Mesenteric fat pad (tissue), 1 donor: ENCODE measurements at places on chromosomes 7 and 10. TPM values are rescaled to one million over a fixed set of nuclear protein-coding genes. Genes with fewer than 3 reads are reported as not detected.

DNA sequence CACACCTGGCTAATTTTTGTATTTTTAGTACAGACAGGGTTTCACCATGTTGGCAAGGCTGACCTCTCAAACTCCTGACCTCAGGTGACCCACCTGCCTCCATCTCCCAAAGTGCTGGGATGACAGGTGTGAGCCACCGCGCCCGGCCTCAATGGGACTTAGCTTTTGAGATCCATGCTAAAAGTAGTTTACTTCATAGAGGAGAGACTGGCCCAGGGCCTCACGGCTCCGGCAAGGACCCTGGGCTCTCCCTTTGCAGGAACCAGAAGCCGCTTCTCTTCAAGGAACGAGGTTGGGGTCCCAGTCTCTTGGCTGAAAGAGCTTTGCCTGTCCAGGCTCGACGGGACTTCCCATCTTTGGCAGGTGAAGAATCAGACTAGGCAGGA lies 30.1 kb upstream of the DNAAF5 start:
- peak; percentile 43 for DNase-seq

DNA sequence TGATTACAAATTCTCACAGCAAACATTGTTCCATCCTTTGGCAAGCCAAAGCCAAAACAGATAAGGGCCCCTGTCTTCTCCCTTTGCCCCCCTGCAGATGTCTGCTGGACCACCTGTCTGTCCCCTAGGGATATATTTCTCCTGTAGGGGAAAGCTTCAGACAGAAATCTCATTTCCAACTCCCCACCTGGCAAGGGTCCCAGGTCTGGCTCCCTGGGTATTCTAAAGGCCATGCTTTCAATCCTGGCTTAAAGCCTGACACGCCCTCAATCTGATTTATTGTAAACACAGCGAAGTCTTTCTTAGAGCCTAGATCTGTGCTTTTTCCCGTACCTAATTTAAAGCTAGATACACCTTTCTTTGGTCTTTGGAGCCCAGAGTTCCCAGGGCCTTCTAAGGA lies 66.1 kb downstream of the KCNMA1 start:
- DNase-seq: no peak

DNA sequence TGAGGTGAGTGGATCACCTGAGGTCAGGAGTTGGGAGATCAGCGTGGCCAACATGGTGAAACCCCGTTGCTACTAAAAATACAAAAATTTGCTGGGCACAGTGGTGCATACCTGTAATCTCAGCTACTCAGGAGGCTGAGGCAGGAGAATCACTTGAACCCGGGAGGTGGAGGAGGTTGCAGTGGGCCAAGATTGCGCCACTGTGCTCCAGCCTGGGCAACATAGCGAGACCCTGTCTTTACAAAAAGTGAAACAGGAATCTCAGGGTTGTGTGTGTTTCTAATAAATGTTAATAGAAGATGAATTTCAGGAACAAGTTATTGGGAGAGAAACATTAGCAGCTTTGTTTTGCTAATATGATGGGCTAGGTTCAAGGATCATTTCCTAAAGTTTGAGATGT lies 19.9 kb downstream of the PPP2R2D start:
- DNase-seq: peak; percentile 1

DNA sequence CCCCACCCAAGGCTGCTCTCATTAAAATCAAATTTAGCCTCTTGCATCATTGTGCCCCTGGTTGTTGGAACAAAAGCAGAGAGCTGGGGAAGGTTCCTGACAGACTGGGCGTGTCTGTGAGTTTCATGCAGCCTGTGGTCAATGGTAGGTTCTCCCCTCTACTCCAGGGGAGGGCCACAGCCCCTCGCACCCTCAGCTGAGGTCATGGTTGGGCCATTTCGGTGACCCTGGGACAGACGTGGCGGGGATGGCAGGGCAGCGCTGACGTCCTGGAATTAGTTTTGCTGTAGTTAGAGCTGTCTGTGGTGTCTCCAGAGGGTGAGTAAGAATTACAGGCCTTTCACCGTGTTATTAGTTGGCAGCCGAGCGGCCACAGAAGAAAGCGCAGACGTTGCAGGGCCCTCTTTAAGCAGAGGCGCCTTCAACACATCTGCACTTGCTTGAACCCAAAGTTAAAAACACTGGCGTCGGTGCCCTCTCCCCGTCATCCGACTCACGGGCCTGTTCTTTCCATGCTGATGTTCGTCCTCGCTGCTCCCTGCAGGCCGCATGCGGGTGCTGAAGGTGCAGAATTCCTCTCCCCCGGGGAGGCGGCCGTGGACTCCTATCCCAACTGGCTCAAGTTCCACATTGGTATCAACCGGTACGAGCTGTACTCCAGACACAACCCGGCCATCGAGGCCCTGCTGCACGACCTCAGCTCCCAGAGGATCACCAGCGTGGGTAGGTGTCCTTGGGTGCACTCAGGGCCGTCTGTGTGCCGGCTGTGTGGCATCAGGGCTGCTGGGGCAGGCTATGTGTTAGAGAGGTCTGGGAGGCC lies 2.8 kb downstream of the FAM20C start:
- no peak for DNase-seq

DNA sequence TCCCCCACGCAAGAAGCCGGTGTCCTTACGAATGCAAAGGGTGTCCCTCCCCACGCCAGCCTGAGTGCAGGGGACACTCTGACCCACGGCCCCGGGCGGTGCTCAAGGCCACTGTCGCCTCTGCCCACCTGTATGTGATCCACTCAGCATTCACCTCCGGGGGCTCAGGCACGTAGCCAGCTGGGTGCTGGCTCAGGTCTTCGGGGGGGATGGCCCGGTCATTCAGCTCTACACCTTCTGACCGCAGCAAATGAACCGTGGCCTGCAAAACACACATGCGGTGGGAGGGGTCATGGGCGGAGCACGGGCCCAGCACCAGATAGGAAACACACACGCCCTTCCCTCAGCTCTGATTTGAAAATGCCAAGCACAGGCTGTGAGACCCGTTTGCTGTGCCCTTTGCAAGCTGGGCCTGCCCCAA lies 25.9 kb downstream of the CFAP46 start:
- no peak for DNase-seq

GRCh38 chr7:37570145-37570544 lies 113.4 kb upstream of the GPR141 start:
- no peak for DNase-seq

GRCh38 chr7:114413761-114414155 lies 857 bp upstream of the FOXP2 start:
- DNase-seq: no peak

DNA sequence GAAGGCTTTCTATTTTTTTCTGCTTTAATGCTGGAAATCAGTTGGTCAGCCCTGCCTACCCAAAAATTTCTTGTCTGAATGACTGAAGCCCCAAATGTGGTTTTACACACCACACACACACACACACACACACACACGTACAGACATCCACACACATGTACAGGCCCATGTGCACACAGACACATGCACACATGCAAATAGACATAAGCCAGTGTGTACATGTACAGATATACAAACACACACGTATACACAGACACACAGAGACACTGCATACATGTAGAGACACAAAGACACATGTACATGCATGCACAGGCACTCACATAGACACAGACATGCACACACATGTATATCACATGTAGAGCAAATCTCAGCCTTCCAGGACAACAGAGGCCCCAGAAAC lies 54.2 kb downstream of the TBATA start:
- no peak for DNase-seq

DNA sequence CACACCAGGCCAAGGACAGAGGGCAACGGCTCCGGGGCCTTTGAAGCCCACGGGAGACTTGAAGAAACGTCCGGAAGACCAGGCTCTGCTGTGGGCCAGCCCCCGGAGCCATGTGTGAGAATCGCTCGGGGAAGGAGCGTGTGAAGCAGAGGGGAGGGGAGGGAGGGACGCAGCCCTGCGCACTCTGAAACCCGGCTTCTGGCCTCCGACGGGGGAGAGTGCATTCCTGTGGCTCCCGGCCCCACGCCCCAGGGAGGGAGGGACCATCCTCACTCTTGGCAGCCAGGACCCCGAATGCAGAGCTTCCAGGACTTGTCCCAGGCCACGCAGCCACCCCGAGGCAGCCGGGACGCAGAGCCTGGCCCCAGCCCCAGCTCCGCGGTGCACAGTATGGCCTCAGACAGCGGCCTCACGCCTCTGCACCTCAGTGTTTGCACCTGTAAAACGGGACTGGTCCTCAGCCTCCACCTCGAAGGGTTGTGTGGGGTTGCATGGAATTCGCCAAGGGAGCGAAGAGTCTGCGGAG lies 67.4 kb downstream of the PDGFA start:
- no peak for DNase-seq

IGF2BP3 gene
- 1.2 TPM for total RNA-seq

MOGAT3 gene
- not detected for total RNA-seq

MET gene
- total RNA-seq: 18.4 TPM

C7orf25 gene
- 5.9 TPM for total RNA-seq

DKK1 gene
- 11.4 TPM for total RNA-seq
